ENCODE measurements at places on chromosomes 13 and 19. TPM values are rescaled to one million over a fixed set of nuclear protein-coding genes. Genes with fewer than 3 reads are reported as not detected.

N4BP2L1 gene
- 10.6 TPM for total RNA-seq

ZNF677 gene
- total RNA-seq: 19.9 TPM

RASA3 gene
- 33.2 TPM for total RNA-seq

ATP8A2 gene
- 0.13 TPM for total RNA-seq

PCDH17 gene
- 0.22 TPM for total RNA-seq

CPB2 gene
- not detected for total RNA-seq

GPC6 gene
- total RNA-seq: 302 TPM

GGN gene
- total RNA-seq: 0.39 TPM

CLEC17A gene
- total RNA-seq: not detected

BIVM gene
- 45.2 TPM for total RNA-seq

MPND gene
- total RNA-seq: 7.7 TPM

ICAM4 gene
- total RNA-seq: 0.32 TPM

TMTC4 gene
- total RNA-seq: 7.6 TPM

F7 gene
- total RNA-seq: not detected

OR7A5 gene
- not detected for total RNA-seq

CEACAM19 gene
- total RNA-seq: 3.1 TPM

ZNF57 gene
- 4.2 TPM for total RNA-seq

CILP2 gene
- total RNA-seq: 0.65 TPM

IFNL1 gene
- not detected for total RNA-seq

UQCRFS1 gene
- 31.1 TPM for total RNA-seq

ACTMAP gene
- 1.5 TPM for total RNA-seq

ABCA7 gene
- total RNA-seq: 4.7 TPM

RAB3A gene
- 1.2 TPM for total RNA-seq

SIX5 gene
- 8.0 TPM for total RNA-seq

ZNF181 gene
- total RNA-seq: 19.5 TPM

ZNF43 gene
- 9.9 TPM for total RNA-seq

CACNG7 gene
- not detected for total RNA-seq

MRPS12 gene
- total RNA-seq: 19.2 TPM

IZUMO2 gene
- total RNA-seq: not detected

CRB3 gene
- total RNA-seq: not detected

RFPL4A gene
- total RNA-seq: not detected

ZNF837 gene
- total RNA-seq: 2.2 TPM

LYPD3 gene
- total RNA-seq: 0.26 TPM

HDGFL2 gene
- total RNA-seq: 41.7 TPM

ZNF560 gene
- 0.39 TPM for total RNA-seq

OR7E24 gene
- not detected for total RNA-seq

THAP8 gene
- 4.6 TPM for total RNA-seq

ZNF90 gene
- total RNA-seq: 2.5 TPM

VAV1 gene
- not detected for total RNA-seq

CD22 gene
- 0.97 TPM for total RNA-seq

SPIB gene
- not detected for total RNA-seq

DNAJC15 gene
- total RNA-seq: 25.7 TPM

ZNF426 gene
- total RNA-seq: 41.4 TPM

ZNF491 gene
- 7.5 TPM for total RNA-seq

NLRP9 gene
- total RNA-seq: not detected

GJB6 gene
- total RNA-seq: not detected

ZNF208 gene
- 0.52 TPM for total RNA-seq

ZNF541 gene
- total RNA-seq: 0.13 TPM

ERCC5 gene
- 85.6 TPM for total RNA-seq

VSTM1 gene
- not detected for total RNA-seq

C1QTNF9B gene
- total RNA-seq: not detected

KIR2DL3 gene
- total RNA-seq: not detected

DPF1 gene
- 1.4 TPM for total RNA-seq

TARM1 gene
- total RNA-seq: not detected

CEACAM21 gene
- total RNA-seq: not detected

OR1M1 gene
- total RNA-seq: not detected

TICAM1 gene
- 1.8 TPM for total RNA-seq

Measured in articular chondrocyte of knee joint (primary cell).